Activated CD4-positive, alpha-beta memory T cell treated with anti-CD3 and anti-CD28 coated beads, Interleukin-2, amount 10 ng/mL, durations not matched to agents 7 days and 5 days (primary cell): ENCODE measurements at places on chromosomes 3 and 15. TPM values are rescaled to one million over a fixed set of nuclear protein-coding genes. Genes with fewer than 3 reads are reported as not detected.
A peak's percentile ranks its signal among the peaks of the same experiment; 100 is the strongest.

Gene GPR160
- 13.8 TPM for total RNA-seq

Gene UBA5
- 31.8 TPM for total RNA-seq

Gene LMAN1L
- total RNA-seq, result 0.63 TPM

Gene MCTP2
- 48.7 TPM for total RNA-seq

Gene IL16
- 196 TPM for total RNA-seq

Gene GPR156
- total RNA-seq, result not detected

Gene CNTN3
- total RNA-seq, result not detected

Gene PCSK6
- 0.58 TPM for total RNA-seq

Gene TLE3
- total RNA-seq, result 59.2 TPM

Gene MBD4
- total RNA-seq, result 47.1 TPM

Gene SAMD7
- total RNA-seq, result not detected

Gene SRGAP3
- total RNA-seq, result 1.2 TPM

Gene CSPG5
- 0.40 TPM for total RNA-seq

Gene MYL3
- total RNA-seq, result not detected

Gene SIN3A
- 95.8 TPM for total RNA-seq

DNA sequence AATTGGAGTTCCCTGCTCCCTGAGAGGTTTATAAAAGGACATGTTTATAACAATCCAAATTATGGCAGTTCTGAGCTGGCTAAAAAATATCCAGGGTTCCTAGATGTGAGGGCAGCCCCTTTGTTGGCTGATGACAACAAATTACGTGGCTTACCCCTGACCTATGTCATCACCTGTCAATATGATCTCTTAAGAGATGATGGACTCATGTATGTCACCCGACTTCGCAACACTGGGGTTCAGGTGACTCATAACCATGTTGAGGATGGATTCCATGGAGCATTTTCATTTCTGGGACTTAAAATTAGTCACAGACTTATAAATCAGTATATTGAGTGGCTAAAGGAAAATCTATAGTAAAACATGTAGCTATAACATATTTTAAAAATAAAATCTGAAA is 13.9 kb downstream of the AADAC start:
- DNase-seq, result no peak

GRCh38 chr3:186311441-186311840 is 50.6 kb downstream of the DGKG start:
- no peak for DNase-seq

GRCh38 chr3:8466526-8466925 is 35.1 kb upstream of the LMCD1 start:
- DNase-seq, result no peak

DNA sequence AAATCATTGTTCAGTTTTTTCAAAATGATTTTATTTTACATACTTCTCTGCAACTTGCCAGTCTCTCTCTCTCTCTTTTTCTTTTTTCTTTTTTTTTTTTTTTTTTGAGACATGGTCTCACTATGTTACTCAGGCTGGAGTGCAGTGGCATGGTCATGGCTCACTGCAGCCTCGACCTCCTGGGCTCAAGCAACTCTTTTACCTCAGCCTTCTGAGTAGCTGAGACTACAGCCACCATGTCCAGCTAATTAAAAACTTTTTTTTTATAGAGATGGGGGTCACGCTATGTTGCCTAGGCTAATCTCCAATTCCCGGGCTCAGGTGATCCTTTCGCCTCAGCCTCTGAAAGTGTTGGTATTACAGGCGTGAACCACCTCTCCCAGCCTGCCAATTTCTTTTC is 12.1 kb upstream of the ARID3B start:
- no peak for DNase-seq

GRCh38 chr15:72859757-72860145 is 76.2 kb upstream of the ADPGK start:
- no peak for DNase-seq

GRCh38 chr15:28982886-28983285 is 97.1 kb downstream of the APBA2 start:
- DNase-seq, result no peak

DNA sequence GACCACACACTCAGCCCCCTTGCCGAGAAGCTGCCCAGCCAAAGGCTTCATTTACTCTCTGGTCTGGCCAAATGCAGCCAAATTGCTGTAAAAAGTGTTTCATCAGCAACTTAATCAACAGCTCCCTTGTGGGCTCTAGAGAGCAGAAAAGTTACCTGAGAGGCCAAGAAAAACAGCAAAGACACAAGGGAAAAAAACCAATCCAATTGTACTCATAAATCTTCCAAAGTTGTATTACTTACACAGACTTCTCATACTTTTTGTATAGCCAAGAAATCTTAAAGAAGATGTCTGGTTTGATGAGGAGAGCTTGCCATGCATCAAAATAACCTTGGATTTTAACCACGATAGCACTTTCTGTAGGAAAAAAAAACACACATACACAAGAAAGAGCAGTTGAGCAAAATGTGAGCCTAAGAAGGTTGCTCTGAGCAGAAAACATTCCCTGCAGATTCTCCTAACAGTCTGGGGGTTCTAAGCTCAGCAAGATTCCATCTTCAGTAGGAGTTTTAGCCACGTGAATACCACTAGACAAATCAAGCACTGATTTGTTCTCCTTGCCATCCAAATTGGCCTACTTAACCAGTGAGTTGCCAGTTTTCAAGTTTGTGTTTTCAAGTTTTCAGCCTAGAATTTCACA is 120.0 kb downstream of the CYP19A1 start:
- no peak for DNase-seq

GRCh38 chr15:71891026-71891425 is 80.7 kb downstream of the NR2E3 start:
- no peak for DNase-seq

GRCh38 chr15:22786868-22787698 is 639 bp downstream of the NIPA1 start:
- no peak for DNase-seq

DNA sequence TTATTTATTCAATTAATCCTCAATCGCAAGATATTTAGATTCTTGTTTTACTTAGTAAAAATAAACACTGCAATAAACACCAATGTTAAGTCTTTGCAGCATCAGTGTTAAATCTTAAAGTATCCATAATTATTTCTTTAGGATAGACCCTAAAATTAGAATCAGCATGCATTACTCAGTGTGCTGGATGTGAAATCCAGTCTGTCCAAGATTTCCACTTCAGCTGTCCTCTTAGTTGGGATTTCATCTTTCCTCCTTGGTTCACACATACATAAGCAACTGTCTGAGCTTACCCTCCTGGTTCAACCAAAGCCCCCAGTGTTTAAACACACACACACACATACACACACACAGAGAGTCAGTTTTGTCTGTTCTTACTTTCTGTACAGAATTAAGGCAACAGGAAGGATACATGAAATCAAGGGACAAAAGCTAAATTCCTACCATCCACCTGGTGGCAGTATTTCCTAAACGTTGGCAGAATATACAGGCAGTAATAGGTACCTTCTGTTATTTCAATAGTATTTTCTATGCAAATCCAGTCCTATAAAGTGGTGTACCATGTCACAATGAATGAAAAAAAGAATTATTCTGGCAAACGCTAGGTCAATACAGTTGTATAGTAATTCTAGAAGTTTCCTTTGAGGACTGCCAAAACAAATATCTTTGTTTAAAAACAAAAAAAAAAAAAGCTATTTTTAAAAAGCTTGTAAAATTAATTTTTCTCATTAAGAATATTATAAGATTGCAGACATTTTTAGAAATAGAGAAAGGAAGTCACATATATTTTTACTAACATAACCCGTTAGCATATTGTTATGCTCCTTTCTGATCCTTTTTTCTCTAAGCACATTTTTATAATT is 27.3 kb upstream of the DMXL2 start:
- peak; percentile 32 for DNase-seq

GRCh38 chr3:197586181-197586580 is 30.4 kb upstream of the BDH1 start:
- DNase-seq, result no peak

- no peak for DNase-seq
Observed at GRCh38 chr3:61861410-61861809, 300.0 kb downstream of the PTPRG start.

GRCh38 chr3:98977520-98977919 is 76.0 kb upstream of the DCBLD2 start:
- DNase-seq, result no peak

GRCh38 chr15:92579486-92579885 is 76.1 kb downstream of the FAM174B start:
- no peak for DNase-seq

- DNase-seq, result no peak
Observed at GRCh38 chr3:141950572-141951493, 74.4 kb downstream of the ATP1B3 start.

DNA sequence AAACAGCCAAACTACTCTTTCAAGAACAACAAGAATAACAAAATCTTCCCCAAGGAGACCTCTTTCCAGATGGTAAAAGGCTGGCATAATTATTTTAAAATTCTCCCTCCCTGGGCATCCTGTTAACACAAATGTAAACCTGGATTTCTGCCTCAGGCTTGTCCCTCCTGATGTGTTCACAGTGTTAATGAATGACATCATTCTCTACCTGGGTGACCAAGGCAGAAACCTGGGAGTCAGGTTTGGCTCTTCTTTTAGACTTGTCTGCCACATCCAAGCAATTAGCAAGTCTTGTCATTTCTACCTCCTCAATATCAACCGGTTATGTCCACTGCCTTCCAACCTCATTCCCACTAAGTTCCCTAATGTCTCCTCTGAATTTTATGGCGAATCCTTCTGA is 368.7 kb upstream of the TBL1XR1 start:
- no peak for DNase-seq

- DNase-seq, result no peak
Observed at GRCh38 chr15:77402740-77403379, 17.0 kb downstream of the PEAK1 start.

DNA sequence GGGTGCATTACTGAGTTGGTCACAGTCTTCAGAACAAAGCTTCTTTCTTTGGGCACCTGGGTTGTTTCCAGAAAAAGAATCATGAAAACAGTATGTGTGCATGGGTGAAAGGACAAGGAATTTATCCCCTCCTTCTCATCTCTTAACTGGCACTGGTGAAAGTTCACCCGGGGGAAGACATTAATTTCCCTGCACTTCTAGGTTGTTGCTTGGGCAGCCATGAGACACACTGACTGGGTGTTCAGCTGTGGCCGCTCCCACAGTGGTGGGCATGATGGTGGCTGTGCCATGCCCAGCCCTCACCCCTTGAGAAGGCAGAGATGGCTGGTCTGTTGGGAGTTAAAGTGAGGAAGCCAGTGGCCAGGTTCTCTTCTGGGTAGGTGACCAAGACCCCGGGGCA is 16.6 kb upstream of the KY start:
- DNase-seq, result no peak

GRCh38 chr3:26579116-26579515 is 43.5 kb upstream of the LRRC3B start:
- DNase-seq, result no peak
